ENCODE measurements at places on chromosomes 2 and 18.
A peak's percentile ranks its signal among the peaks of the same experiment; 100 is the strongest.

DNA sequence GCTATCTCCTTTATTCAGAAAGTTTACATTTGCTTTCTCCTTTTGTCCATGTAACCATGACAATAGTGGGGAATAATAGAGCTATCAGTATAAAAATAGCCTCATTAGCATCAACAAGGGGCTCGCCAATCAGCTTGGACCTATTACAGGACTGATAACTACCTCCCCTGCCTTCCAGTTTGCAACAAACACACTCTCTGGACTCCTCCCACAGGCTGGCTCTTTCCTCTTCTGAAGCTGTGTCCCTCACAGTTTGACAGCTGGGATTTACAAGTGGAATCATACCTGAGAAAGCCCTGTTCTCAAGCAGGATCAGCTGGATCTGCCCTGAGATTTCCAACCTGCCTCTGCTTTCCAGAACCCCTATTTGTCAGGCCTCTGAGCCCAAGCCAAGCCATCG, 162.5 kb downstream of the GRB14 start:
- DNase-seq, result no peak

DNA sequence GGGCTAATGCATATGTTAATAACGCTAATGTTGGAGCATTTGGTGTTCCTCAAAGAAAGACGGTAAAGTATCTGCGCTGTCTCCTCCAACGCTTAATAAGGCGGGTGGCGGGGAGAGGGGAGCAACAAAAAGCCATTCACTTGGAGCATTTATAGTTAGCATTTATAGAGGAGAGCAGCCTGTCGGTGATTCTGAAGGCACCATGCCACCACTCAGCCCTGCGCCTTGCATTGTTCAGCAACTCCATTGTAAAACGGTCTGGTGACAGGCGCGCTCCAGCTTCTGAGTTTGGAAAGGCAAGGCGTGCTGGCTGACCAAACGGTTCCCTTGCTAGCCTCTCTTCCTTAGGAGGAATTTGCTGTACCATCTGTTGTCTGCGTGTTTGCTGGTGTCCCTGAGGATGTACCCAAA, 83.9 kb downstream of the LYPD1 start:
- no peak for DNase-seq

DNA sequence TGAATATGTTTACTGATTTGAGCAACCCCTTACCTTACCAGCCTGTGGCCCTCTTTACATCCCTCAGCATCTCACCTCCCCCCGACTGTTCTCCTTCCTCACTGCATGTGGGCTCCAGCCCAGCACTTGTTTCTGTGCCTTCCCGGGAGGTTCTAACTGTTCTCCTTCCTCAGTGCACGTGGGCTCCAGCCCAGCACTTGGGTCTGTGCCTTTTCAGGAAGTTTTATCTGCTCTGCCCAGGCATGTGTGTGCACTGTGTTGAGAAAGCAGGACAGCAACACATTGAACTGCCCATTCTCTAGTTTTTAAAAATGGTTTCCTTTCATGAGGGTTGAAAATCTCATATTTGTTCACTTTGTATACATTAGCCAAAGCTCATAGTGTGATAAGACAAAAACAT, 158.4 kb downstream of the ATP9B start:
- no peak for DNase-seq

DNA sequence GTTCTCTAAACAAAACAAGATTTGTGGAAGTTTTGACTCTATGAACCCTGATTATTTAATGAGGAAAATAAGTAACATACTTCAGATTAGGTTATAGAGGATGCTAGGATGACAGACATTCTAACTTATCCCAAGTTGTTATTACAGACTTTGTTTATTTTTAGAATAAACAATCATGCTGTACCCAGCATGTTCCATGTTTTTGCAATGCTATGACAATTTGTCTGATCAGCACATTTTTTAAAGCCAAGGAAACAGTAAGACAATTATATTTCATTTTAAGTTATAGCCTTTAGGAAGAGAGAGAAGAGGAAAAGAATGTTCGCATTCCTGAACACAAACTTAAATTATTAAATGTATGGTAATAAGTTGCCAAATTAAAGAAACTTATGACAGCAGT, 119.8 kb downstream of the KYNU start:
- no peak for DNase-seq

GRCh38 chr2:175063741-175064140, 58.6 kb upstream of the CHN1 start:
- DNase-seq, result no peak

- DNase-seq, result no peak
These were observed 45.1 kb downstream of the ST6GAL2 start for GRCh38 chr2:106840818-106841217.

- DNase-seq, result no peak
These were observed 1.1 kb downstream of the NIFK start for GRCh38 chr2:121735518-121736074.

GRCh38 chr2:98601532-98602132, 6.7 kb downstream of the COA5 start:
- no peak for DNase-seq

GRCh38 chr18:50327983-50328382, 40.5 kb upstream of the CXXC1 start:
- no peak for DNase-seq

DNA sequence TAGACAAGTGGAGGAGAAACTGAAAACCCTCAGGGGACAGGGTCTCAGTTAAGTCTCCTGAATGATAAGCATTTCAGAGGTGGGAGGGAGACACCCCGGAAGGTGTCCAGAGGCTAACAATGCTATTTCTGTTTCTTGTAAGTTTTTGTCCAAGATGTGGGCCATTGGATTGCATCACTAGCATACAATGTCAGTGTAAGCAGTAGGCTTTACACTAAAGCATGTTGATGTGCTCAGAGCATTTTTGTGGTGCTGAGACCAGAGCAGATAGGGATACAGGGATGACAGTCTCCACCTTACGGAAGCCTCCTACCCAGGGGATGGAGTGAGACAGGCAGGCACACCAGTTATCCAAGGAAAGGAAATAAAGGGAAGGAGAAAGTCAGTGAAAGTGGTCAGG, 2.2 kb upstream of the IL1R1 start:
- no peak for DNase-seq

DNA sequence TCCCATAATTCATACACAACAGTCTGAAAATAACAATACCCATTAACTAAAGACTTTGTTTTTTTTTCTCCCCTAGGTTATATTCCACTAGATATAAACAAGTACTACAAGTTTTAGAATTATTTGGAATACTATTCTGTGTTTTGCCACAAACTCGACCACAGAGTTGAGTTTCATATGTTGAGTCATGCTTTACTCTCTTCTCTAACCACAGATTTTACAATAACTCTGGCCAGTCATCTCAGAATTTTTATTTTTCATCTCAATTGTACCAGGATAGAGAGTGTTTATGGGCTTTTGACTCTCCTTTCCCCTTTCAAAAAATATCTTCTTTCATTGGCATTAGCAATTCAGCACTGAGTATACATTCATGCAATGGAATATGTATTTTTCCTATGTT, 348.7 kb upstream of the GALNT5 start:
- no peak for DNase-seq

- DNase-seq, result no peak
These were observed 113.1 kb upstream of the RAB12 start for GRCh38 chr18:8496186-8496585.

GRCh38 chr2:134074619-134075018, 179.3 kb upstream of the MGAT5 start:
- no peak for DNase-seq

- no peak for DNase-seq
These were observed 19.5 kb upstream of the GLS start for GRCh38 chr2:190860985-190861680.

GRCh38 chr2:11515490-11515981, 18.3 kb upstream of the GREB1 start:
- no peak for DNase-seq

DNA sequence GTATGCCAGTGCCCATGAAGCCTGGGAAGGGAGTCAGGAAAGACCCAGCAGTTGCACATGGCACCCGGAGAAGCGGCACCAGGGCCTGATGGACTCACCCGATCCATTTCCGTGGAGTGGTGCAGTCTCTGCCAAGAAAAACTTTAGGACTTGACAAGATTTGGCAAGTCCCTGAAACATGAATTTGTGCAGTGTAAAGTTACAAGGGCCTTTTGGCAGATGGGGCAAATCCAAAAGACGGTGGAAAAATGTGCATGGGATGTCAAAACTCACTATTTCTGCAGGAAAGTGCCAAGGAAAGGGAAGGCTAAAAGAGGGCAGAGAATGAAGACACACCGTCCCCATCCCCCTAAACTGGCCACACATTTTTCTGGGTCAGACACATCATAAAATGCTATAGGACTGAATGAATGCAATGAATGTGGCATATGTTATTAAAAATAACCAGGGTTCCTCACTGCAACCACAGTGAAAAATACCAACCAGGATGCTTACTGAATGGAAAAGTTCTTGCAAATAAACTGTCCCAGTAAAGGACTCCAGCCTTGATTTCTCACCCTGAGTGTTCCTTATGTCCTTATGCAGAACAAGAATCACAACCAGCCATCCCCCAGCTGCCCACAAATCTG, 173.5 kb upstream of the SIX2 start:
- DNase-seq, result no peak

- no peak for DNase-seq
These were observed 24.5 kb upstream of the LIPG start for GRCh38 chr18:49537232-49537896.

- no peak for DNase-seq
These were observed 78.0 kb downstream of the SOWAHC start for GRCh38 chr2:109692013-109692743.

GRCh38 chr2:205405194-205405593, 277.1 kb upstream of the NRP2 start:
- no peak for DNase-seq

DNA sequence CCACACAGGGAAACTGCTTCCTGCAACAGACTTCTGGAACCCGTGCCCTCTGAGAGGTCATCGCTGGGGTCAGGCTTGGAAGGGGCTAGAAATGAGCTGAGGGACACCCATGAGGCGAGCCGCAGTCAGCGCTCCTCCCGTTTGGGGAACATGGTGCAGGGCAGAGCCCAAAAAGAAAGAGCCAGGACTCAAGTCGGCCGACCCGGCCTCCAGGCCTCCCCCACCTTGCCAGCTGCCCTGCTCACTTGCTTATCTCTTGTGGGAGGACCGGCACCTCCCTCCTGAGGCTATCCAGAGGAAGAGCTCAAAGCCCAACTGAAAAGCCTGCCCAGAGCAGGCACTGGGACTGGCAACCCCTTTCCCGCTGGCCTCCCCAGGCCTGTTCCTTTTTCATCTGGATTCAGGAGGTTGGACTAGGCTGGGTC, 43.6 kb downstream of the SCTR start:
- no peak for DNase-seq

- DNase-seq, result no peak
These were observed 30.6 kb upstream of the DYSF start for GRCh38 chr2:71422786-71423185.

DNA sequence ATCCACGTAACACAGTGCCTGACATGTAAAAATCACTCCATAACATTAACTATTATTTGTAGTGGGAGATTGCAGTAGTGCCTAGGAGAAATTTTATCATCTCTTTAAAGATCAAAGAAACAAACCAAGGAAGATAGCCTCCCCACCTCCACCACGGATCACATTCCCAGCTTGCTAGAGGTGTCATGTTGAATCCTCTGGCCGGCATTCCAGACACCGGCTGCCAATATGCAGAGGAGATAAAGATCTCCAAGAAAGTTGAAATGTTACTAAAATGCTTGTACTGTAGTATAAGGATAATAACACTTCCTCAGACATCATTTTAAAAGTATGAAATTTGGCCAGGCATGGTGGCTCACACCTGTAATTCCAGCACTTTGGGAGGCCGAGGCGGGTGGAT, 6.1 kb upstream of the ATG16L1 start:
- no peak for DNase-seq

DNA sequence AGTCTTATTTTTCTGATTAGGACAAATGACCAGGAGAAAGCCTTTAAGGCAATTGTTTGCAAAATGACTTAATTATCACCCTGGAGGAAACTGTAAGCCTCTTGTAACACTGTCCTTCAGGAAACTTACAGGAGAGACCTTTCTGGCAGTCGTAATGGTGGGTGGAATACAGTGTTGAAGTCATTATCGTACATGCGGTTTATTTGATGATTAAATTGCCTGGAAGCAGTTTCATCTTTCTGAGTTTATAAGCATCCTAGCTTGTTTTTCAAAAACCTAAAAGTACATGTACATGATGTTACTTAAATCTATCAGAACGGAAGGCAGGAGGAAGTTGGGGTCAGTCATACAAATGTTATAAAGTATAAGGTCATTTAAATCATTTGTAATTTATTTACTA, 86.2 kb upstream of the RAB27B start:
- no peak for DNase-seq

GRCh38 chr2:64454386-64455332, 697 bp downstream of the LGALSL start:
- DNase-seq, result peak; percentile 12

DNA sequence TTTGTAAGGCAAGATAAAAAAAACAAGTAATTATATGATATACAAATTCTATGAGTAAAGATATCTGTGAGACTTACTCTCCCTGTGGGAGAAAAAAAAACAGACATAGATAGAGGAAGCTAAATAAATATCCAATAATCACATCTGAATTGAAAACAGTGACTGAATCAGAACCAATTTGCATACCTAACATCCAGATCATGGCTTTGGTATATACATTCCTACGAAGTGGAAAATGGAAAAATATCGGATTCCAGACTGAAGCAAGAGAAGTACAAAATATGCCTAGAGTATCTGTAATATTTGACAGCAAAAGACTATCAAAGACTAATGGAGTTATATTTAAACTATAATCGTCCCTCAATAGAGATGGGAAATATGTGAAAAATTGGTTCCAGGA, 1108.1 kb upstream of the CHAC2 start:
- no peak for DNase-seq

- DNase-seq, result no peak
These were observed 101.5 kb downstream of the VWA3B start for GRCh38 chr2:98188351-98189046.

- peak; percentile 48 for DNase-seq
These were observed 2.2 kb upstream of the CASP8 start for GRCh38 chr2:201257956-201258665.

All from stimulated activated CD4-positive, alpha-beta T cell treated with anti-CD3 and anti-CD28 coated beads, Interleukin-1b, Interleukin-23, amount 100 ng/mL, for 1 hour (primary cell).